Fibroblast of the aortic adventitia (primary cell): ENCODE measurements at places on chromosomes 11 and 22.
A peak's percentile ranks its signal among the peaks of the same experiment; 100 is the strongest.

GRCh38 chr11:55714982-55715888 lies 53.2 kb downstream of the OR4C6 start:
- DNase-seq = no peak

GRCh38 chr11:47329431-47329986 lies 23.0 kb downstream of the MYBPC3 start:
- no peak for DNase-seq

- no peak for DNase-seq
These were observed 7.6 kb upstream of the MUC15 start for GRCh38 chr11:26579683-26580082.

DNA sequence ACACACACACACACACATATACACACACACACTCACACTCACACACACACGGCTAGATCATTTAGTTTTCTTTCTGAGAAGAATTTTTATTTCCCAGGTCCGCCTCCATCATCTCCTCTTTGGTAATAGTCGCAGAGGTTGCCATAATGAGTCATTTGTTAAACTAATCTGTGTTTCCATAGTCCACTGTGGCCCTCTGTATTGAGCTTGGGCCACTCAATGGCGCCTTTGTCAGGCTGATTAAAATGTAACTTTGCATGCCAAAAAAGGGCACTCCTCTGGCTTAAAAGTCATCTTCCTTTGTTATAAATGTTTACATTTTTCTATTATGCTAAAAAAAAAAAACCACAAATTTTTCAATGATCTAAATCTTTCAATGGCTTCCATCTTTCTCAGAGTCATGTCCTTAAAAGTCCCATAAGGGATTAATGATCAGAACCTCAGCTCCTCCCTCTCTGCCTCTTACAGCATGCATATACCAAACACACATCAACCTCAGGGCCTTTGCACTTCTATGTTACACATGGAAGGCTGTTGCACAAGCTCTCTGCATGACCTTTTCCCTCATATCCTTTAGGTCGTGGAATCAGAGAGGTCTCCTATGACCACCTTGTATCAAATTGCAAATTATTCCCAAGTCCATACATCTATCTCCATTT lies 35.3 kb downstream of the EHF start:
- peak; percentile 25 for DNase-seq

DNA sequence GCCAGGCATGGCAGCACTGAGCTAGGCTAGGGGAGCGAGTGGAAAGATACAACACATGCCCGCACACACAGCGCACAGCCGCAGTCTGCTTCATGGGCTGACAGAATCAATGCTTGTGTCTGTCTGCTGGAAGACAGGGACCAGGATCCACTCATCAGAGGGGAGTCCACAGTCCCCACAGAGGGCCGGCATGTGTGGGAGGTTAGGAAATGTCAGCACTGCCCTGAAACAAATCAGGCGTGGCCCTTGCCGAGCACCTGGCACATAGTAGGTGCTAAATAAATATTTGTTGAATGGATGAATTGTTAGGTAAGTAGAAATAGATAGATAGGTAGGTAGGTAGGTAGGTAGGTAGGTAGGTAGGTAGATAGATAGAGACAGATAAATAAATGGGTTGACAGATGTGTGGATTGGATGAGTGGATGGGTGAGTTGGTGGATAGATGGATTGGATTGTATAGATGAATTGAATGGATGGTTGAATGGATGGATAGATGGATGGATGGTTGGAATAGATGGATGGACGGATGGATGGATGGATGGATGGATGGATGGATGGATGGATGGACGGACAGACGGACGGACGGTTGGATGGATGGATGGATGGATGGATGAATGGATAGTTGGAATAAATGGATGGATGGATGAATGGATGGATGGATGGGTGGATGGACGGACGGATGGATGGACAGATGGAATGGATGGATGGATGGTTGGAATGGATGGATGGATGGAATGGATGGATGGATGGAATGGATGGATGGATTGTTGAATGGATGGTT lies 3.3 kb downstream of the SLC22A12 start:
- no peak for DNase-seq

- no peak for DNase-seq
These were observed 162.5 kb downstream of the COMMD9 start for GRCh38 chr11:36126678-36127077.

DNA sequence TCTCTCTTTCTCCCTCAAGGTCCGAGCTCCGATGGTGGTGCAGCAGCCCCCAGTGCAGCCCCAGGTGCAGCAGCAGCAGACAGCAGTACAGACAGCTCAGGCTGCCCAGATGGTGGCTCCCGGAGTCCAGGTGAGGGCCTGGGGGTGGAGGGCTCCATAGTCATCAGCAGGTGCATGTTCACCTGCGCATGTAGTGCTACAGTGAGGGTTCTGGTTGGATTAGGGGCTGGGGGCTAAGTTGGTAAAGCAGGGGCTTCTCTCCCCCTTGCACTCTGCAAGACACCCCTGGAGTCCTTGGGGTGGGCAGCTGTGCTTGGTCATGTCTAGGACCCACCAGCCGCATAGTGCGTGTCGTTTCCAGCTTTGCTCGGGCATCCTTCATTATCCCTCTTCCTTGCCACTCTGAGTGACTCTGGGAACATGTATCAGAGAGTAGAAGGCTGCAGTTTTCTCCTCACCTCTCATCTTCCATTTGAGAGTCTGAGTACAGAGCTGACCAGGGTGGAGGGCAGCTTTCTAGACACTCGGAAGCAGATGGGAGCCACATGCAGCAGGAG lies 61.2 kb downstream of the MED15 start:
- DNase-seq = no peak

DNA sequence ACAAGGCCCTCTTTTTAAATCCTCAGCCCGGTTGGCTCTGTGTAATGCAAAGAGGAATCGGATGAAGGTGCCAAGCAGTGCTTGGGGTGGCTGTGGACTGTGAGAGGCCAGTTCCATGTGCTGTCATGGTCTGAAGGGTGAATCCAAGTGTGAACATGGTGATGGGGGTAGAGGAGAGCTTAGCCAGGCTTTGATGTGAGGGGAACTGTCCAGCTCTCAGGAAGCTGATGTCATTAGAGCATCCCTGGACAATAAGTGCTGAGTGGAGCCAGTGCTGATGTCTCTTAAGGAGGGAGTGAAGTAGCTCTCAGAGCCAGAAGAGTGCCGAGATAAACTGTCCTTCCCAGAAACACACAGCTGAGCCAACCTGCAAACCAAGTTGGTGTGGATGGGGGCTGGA lies 53.6 kb downstream of the NAV2 start:
- peak; percentile 27 for DNase-seq

DNA sequence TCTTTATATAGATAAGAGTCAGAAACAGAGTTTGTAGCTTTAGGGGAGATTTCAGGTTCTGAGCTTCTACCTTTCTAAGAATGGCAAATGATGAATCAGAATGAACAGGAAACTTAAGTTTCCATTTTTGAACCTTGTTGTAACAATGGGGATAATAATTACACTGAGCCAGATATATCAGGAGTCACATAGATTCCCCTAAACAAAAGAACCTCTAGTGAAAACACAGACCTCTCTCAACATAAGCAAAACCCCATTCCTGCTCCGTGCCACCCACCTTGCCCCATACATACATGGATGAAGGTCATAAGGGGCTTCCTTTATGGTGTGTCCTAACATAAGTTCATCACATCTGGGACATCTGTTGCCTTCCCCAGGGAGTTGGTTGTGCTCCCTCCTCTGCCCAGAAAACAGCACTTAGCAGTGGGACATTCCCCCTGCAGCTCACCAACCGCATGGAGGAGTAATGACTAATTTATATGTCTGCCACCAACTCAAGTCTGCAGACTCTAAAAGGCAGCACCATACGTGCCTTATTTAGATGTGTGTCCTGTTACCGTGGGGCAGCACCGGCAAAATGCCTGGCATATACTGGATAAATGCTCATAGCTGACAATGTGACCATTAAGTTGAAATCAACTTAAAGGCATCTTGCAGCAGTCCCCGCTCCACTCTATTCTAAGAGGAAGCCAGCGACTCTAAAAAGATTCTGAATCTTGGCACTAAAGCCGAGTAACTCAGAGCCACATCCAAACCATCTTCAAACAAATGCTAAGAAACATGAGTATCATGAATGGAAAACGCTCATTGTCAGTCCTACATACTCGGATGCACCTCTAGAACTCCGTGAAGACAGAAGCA lies 8.0 kb downstream of the JAML start:
- DNase-seq = no peak

- DNase-seq = peak; percentile 92
These were observed 4.7 kb downstream of the HEPHL1 start for GRCh38 chr11:94025690-94026394.
